Nephron progenitor cell (in vitro differentiated cells): ENCODE measurements at places on chromosomes 7 and 10.

DNA sequence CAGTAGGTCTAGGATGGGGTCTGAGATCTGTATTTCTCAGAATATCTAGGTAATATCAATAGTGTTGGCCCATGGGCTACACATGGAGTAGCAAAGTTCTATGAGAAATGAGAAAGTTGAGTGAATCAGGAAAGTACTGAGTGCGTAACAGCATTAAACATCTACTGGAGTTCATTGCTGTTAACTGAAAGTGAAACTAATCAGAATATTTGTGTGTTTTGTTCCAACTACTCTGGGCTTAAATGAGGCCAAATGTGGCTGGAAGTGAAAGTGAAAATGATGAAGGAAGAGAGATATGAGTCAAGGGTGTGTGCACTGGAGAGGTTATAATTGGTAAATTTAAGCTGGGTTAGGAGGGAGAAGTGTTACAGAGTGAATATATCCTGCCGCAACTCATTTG is 46.5 kb downstream of the TMEM106B start:
- no peak for DNase-seq

DNA sequence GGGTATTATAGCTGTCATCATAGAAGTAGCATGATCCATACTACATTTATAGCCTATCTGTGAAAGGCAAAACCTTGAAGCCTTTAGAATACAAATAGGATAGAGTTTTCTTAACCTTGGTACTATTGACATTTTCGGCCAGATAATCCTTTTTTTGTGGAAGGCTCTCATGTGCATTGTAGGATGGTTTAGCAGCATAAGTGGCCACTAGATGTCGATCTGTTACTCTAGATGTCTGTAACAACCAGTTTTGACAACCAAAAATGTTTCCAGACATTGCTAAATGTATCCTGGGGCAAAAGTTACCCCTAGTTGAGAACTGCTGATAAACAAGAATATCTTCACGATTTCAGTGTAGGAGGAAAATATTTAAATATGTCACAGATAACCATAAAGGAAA is 319.4 kb upstream of the GALNT17 start:
- no peak for DNase-seq

- peak; percentile 32 for DNase-seq
Measured at GRCh38 chr7:26441002-26441521, 149.4 kb downstream of the SNX10 start.

GRCh38 chr10:48626986-48627731 is 22.3 kb upstream of the ARHGAP22 start:
- DNase-seq, result no peak

DNA sequence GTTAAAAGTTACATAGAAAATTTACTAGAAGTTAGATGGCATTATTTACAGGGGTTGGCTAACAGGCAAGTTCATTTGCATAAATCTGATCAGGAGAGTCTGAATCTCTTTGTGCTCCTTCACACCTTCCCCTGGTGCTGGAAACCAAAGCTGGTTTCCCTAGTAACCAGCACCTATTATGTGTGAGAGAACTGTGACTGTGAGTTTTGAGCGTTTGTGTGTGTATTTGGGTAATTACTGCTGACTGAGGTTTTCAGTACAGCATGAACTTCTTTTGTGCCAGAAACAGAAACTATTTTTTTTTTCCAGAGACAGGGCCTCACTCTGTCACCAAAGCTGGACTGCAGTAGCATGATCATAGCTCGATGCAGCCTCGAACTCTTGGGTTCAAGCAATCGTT is 10.3 kb upstream of the IFIT1B start:
- no peak for DNase-seq

GRCh38 chr7:87512906-87513305 is 37.4 kb upstream of the ABCB4 start:
- DNase-seq, result no peak

- no peak for DNase-seq
Measured at GRCh38 chr10:103280506-103280905, 3.6 kb downstream of the INA start.

- DNase-seq, result no peak
Measured at GRCh38 chr10:94427166-94427565, 24.8 kb downstream of the TBC1D12 start.

- no peak for DNase-seq
Measured at GRCh38 chr10:22658745-22659410, 55.5 kb downstream of the PIP4K2A start.

- no peak for DNase-seq
Measured at GRCh38 chr10:61894133-61894532, 7.4 kb upstream of the ARID5B start.

- peak; percentile 35 for DNase-seq
Measured at GRCh38 chr10:89853781-89854191, 152.4 kb downstream of the KIF20B start.

DNA sequence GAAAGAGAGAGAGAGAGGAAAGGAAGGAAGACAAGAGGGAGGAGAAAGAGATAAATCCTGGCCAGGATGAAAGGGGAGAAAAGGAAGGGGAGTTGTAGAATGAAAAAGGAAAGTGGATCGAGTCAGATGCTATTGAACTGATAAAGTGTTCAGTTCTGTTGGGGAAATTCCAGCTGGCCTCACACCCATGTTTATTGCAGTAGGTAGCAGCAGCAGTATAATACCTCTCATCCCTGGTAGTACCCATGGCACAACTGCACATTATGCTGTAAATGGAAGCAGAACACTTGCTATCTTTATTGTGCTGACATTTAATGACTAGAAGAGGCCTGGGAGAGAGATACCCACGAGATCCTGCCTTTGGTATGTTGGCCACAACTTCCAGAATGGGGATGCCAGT is 178.1 kb downstream of the EVX1 start:
- no peak for DNase-seq

DNA sequence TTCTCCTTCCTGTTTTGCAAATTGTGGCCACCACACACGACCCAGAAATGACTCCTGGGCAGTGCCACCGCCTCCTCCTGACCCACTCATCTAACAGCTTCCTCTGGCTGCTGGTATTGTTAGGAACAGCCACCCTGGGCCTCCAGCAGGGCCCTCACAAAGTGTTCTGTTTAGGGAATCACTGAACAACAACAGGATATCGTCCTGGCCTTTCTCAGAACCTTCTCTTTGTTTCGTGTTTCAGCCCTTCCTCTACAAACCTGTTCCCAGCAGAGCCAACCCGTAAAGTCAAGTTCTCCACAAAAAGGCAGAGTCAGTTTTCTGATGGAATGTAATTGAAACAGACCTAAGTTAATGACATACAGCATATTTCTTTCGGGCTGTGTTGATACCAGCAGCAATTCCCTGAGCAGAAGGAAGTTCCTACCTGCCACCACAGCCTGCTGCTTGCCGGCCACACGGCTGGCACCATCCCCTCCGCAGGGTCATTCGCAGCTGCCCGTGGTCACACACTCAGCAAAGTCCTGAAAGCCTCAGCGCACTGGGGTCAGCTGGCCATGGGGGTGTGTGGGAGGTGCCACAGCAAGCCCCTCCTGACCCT is 91.7 kb upstream of the PITRM1 start:
- DNase-seq, result no peak

DNA sequence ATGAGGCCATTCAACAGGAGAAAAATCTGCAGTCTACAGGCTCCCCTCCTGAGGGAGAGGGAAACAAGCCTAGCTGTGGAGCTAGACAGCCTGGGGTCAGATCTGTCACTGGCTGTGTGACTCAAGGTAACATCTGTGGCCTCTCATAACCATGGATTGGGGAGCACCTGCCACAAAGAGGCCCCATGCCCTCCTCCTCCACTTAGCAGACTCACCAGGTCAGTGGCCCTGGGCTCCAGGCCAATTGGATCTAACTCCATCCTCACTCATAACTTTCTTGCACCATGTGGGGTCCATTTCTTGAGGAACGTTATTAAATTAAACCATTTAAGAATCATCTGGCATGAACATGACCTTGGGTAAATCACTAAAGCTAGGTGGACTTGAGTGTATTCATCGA is 1.8 kb downstream of the GDF10 start:
- DNase-seq, result no peak

- peak; percentile 15 for DNase-seq
Measured at GRCh38 chr10:1315178-1315577, 259.0 kb downstream of the WDR37 start.

DNA sequence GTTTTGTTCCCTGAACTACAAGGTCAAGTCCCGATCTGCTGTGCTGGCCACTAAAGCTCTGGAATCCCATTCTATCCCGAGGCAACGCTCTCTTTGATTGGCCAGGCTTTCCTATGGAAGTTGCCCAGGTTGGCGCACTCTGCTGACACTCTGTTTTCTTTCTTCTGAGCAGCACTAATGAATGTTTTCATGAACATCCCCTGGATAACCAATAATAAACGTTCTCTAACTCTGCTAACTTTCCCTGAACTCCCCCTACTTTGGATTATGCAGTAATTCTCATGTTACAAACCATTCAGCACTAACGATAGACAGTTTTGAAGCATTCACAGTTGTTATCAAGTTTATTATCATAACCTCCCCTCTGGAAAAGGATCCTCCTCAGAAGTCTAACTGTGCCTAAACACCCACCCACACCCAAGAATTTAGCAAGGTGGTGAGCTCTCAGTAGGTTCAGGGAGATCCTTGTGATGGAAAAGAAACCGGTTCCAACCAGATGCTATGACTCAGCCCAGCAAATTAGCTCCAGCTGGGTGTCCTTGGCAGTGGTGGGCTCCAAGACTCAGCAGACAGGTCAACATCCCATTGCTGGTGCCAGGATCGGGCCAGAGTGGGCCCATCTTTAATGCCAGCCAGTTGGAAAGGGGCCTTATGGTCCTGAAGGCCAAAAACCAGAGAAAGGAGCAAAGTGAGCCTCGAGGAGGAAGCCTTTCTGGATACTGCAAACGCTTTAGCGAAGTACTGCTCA is 68.4 kb downstream of the CREB3L2 start:
- no peak for DNase-seq

GRCh38 chr7:80678707-80679106 is 40.3 kb downstream of the CD36 start:
- no peak for DNase-seq

DNA sequence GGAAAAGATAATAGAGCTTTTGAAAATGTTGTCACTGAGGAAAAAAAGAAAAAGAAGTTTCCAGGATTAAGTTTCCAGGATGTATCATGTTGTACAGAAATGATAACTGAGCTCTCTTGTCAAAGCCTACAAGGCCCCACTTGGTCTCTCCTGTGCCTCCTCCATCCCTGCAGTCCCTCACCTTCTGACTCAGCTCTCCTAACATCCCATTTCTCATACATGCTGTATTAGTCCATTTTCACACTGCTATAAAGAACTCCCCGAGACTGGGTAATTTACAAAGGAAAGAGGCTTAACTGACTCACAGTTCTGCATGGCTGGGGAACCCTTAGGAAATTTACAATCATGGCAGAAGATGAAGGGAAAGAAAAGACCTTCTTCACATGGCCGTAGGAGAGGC is 3.8 kb upstream of the DGKI start:
- DNase-seq, result no peak

- DNase-seq, result no peak
Measured at GRCh38 chr7:826230-826917, 5.9 kb upstream of the SUN1 start.

GRCh38 chr7:30681331-30681797 is 892 bp downstream of the CRHR2 start:
- no peak for DNase-seq

- DNase-seq, result no peak
Measured at GRCh38 chr7:128841171-128841690, 11.0 kb downstream of the FLNC start.
